ENCODE measurements at places on chromosomes 7 and 10.

GRCh38 chr10:22638863-22639262 lies 75.5 kb downstream of the PIP4K2A start:
- no peak for DNase-seq

DNA sequence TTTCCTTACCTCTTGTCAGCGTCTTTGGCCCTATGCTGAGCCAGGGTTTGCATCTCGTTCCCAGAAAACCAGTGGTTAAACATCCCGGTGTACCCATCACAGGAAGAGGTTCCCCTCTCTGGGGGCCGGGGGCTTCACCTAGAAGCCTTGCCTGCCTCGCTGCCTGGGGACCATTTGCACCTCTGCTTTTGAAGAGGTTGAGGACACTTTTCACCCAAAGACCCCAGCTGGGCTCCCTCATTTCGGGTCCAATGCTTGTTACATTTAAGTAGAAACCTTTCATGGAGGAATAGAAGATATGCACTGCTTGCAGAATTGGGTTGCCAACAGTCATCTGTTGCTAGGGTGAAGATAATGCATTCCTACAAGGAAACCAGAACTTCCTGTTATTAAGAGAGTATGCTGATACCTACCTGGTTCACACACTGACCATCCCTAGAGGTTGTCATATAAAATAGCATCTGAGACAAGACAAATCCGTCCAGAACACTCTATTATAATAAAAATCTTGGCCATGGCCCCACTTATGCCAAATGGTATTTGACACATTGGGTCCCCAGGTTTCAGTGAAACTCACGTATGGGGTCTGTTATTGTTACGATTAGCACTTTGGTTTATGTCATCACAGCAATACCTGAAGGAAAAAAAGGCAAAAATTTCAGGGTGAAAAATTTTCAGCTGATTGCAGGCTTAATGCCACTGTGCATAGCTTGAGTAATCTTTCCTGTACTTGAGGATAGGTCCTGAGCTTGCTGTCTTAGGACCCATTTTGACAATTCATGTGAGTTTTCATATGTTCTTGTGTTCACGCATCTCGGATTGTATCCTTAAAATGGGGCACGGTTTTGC lies 917 bp downstream of the ZNF365 start:
- DNase-seq = no peak

DNA sequence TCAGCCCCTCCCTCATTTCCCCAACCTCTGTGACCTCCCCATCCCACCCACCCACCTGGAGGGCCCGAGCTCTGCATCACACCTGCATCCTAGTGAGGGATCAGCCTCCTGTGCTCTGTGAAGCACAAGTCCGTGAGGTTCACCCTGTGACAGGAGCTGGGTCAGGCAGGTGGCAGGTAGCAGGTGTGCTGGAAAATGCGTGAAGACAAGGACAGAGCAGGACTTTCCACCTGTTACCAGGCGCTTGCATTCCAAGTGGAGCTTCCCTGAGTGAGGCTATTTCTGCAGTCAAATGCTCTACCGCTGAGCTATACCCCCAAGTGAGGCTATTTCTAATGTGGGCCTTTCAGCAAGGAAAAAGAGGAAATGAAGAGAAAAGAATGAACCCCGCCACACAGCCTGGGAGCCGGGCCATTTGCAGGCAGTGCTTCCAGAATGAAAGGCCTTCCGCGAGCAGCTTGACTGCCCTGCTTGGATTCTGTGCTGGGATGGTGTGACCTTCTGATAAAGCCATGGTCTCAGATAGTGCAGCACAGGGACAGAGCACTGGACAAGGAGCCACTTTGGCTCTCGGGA lies 13.3 kb upstream of the CPXM2 start:
- DNase-seq = no peak

DNA sequence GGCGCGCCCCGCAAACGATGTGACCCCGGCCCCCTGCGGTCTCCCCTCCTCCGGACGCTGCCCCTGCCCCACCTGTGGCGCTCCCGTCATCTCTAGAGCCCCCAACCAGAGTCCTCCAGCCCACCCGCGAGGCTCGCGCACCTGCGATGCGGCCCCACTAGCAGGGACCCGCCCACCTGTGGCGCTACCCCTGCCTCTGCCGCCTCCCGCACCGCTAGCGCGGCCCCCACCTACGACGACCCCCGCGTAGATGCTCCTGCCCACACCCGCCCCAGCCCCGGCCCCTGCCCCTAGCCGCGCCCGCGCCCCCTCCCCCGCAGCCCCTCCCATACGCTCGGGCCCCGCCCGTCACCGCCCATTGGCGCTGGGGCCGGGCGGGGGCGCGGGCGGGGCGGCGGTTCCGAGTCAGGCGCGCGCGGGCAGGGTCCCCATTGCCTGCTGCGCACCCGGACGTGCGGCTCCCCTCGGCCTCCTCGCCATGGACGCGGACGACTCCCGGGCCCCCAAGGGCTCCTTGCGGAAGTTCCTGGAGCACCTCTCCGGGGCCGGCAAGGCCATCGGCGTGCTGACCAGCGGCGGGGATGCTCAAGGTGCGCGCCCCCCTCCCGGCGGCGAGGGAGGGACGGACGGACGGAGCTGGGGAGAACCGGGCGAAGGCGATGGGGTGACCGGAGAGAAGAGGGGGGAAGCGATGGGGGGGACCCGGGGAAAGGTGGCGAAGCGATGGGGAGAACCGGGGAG lies at the start of gene PFKP:
PFKP (plus strand) TSS at position 431 of the 741 bp plus-strand sequence; CDS start at position 479, 48 bp downstream.
- DNase-seq = peak; percentile 63

GRCh38 chr7:17706275-17706674 lies 234.0 kb downstream of the SNX13 start:
- DNase-seq = no peak

- DNase-seq = no peak
Observed at GRCh38 chr10:60434418-60435046, 44.9 kb upstream of the ANK3 start.

DNA sequence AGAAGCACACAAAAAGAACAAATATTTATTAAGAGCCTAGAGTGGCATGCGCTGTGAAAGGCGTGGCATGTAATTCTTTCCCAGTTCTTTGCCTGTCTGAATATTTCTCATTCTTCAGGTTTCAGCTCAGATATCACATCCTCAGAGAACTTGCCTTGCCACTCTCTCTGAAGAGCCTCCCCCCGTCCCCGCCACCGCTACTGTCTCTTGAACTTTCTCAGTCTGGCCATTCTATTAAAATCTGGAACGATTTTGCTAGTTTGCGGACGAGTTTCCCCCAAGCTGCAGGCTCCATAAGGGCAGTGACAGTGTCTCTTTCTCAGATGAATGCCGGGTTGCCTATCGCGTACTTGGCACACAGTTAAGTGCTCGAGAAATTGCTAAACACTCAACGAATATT lies 787 bp upstream of the PLEKHA1 start:
- DNase-seq = no peak

DNA sequence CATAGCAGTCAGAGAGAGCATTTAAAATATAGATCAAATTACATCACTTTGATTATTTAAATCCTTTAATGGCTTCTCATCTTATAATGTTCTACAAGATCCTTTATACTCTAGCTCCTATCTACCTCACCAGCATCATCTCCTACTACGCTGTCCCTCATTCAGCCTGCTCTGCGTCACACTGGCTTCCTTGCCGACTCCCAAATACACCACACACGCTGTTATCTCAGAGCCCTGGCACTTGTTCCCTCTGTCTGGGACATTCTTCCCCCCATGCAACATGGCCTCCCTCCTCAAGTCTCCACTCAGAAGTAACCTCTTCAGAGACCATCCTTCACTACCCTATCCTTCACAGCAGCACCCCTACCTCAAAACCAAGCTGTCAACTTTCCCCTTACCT lies 46.7 kb downstream of the RNLS start:
- DNase-seq = no peak

GRCh38 chr10:132390170-132390920 lies 6.7 kb upstream of the PWWP2B start:
- no peak for DNase-seq

GRCh38 chr10:35453855-35454532 lies 117.7 kb downstream of the CCNY start:
- no peak for DNase-seq

DNA sequence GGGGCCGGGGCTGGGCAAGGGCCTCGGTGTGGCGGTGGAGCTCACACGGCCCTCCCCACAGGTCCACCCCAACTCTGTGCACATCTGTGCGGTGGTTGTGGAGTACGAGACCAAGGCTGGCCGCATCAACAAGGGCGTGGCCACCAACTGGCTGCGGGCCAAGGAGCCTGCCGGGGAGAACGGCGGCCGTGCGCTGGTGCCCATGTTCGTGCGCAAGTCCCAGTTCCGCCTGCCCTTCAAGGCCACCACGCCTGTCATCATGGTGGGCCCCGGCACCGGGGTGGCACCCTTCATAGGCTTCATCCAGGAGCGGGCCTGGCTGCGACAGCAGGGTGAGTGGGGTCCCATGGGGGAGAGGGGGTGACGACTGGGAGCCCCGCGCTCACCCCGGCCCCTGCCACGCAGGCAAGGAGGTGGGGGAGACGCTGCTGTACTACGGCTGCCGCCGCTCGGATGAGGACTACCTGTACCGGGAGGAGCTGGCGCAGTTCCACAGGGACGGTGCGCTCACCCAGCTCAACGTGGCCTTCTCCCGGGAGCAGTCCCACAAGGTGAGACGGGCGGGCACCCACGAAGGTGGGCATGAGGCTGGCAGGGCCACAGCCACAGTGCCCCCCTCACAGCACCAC lies 8.8 kb downstream of the TMEM120A start:
- no peak for DNase-seq

DNA sequence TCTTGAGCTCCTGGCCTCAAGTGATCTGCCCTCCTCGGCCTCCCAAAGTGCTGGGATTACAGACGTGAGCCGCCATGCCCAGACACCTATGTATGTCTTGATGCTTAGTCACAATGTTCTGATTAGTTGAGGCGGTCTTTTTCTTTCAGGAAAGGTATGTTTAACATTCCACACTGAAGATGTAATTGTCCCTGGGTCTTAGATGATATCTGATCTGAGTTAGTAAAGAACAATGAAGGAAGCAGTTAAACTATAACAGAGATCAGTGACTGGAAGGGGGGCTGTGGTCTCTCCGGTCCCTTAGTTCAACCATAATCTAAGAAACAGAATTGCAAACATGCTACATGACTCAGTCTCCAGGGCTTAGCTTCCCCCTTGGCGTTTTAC lies 31.5 kb upstream of the SH2D4B start:
- no peak for DNase-seq

DNA sequence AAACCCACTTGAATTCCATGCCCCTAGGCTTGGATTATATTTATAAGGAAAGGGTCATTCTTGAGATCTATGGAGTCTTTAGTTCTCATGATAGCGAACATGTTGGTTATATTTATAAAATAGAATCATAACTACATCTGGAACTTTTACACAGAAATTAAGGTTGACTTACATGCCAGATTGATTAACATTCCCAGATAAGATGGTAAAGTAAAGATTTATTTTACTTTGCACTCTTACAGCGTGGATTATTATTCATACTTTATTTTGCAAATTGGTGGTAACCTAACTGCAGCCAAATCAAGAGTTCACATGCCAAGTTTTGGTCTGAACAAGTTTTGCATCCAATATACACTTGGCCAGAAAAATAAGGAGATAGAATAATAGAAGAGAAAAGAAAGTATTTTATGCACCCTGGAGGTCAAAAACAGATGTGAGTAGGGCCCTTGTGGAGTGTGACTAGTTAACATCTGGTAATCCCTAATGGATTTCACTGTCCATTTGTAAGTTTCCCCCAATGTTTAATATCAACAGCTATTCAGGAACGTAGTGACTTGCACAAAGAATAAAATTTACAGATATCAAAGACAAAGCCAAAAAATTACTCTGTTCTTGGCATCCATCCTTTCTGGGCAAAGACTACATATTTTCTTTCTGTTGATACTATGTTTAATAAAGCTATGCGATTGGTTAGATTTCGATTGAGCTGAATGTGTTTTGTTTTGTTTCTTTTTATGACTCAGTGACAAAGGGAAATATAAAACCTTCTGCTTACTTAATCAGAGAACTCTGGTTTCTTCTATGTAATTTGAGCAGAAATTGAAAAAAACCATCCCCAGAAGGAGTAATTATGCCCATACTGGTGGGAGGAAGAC lies 10.1 kb upstream of the TMEM26 start:
- DNase-seq = no peak

DNA sequence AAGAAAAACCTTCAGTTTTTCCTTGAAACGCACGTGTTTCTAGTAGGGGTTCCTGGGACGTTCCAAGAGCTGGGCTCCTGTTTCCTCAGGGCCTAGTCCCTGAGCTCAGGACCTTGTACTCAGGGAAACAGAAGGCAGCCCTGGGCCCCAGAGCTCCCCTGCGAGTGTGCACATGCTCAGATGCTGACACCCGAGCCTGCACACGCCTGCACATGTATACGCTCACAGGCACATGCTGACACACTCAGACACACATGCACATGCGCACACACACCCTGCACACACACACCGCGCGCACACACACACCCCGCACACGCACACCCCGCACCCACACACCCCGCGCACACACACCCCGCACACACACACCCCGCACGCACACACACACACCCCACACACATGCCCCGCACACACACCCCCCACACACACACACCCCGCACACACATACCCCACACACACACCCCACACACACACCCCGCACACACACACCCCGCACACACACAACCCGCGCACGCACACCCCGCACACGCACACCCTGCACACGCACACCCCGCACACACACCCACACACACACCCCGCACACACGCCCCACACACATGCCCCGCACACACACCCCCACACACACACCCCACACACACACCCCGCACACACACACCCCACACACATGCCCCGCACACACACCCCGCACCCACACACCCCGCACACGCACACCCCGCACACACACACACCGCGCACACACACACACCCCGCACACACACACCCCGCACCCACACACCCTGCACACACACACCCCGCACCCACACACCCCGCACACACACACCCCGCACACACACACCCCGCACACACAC lies 52.2 kb downstream of the CALML3 start:
- no peak for DNase-seq

DNA sequence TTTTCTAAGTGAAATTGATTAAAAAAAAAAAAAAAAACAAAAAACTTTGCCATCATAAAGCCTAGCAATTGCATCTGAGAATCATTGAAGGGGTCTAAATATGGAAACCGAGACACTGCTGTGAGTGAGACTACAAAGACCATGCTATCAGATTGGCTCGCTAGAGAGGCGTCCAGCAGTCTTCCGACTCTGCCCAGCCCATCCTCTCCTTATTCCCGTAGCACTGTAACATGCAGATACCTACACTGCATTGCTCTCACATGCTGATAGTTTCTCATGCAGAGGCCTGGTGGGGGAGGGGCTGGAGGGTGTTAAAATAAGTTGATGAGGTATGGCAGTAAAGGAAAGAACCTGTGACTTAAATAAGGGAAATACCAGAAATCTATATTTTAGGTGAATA lies 130.7 kb downstream of the NRF1 start:
- no peak for DNase-seq
